T-helper 2 cell (primary cell): ENCODE measurements at places on chromosomes 11 and 22.

DNA sequence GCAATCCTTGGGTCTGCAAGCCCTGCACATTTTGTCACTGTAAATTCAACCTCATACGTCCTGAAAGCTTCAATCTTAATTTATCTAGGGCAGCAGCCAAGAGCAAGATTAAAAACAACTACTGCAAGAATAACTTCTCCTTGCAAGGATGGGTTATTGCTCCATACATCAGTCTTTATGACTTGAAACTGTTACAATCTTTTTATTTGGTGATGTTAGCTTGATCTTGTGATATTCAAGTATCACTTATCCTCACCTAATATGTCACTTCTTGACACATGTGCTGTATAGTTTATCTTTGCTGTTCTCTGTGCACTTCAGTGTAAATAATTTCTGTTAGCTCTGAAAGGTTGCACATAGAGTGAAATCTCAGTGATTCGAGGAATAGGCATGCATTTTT lies 14.7 kb upstream of the APLP2 start:
- no peak for DNase-seq

- DNase-seq = no peak
Observed at GRCh38 chr11:106001304-106002012, 20.6 kb downstream of the MSANTD4 start.

DNA sequence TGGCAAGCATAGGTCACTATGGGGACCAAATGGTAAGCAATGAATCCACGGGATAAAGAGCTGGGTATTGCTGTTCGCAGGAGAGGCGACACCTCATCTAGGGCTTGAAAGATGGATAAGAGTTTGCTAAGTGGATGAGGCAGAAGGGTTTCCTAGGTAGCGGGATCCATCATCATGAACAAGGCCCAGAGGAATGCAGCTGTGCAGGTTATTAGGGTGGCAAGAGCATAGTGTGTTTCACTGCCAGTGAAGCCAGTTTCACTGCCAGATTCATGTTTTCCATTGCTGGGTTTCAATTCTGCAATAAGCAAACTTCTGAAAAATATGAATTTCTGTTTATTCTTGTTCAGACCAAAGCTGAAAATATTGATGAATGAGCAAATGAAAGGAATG lies 27.2 kb downstream of the WEE1 start:
- no peak for DNase-seq

- DNase-seq = no peak
Observed at GRCh38 chr11:121524233-121524631, 71.5 kb upstream of the SORL1-AS1 start.

- no peak for DNase-seq
Observed at GRCh38 chr11:105738251-105738650, 128.4 kb downstream of the GRIA4 start.

GRCh38 chr11:14835496-14836492 lies 56.2 kb downstream of the CYP2R1 start:
- no peak for DNase-seq

GRCh38 chr11:75867778-75868374 lies 52.9 kb downstream of the UVRAG start:
- no peak for DNase-seq

DNA sequence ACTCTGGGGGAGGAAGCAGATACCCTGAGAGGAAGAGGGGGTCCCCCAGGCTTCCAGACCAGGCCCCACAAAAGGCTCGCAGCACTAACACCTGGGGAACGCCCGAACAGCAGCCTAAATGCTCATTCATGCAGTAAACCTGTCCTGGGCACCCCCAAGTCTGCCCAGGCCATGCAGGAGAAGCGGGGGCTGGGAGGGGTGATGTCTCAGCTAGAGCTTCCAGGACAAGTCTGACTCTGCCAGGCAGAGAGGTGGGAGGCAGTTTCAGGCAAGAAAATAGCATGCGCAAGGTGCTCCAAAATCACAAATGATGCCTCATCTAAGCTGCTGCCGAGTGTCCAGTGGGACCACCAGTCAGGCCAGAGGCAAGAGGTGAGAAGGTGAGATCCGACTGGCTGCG lies 14.6 kb downstream of the CABP7 start:
- no peak for DNase-seq
